ENCODE measurements at places on chromosomes 13 and 19.

DNA sequence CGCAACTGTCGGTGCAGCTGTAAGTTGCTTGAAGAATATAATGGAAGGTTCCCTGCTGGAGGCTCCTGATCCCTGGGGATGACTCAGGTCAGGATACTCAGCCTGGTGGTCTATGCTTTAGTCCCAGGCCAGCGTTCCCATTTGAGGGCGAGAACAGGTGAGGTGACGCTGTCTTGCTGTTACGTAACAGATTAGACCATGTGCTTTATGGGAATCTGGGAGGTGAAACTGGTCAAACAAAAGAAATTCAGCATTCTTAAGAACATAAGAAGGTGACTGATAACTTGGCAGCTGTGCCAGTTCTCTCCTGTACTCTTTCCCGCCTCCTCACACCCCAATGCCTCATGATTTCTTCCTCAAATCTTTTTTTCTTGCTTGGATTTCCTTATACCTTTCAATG, at the start of gene CXCL17:
TSS of gene CXCL17 (minus strand) at position 114 of the 400 bp plus-strand sequence. CDS start 114 bp downstream, outside the sequence.
- no peak for DNase-seq

DNA sequence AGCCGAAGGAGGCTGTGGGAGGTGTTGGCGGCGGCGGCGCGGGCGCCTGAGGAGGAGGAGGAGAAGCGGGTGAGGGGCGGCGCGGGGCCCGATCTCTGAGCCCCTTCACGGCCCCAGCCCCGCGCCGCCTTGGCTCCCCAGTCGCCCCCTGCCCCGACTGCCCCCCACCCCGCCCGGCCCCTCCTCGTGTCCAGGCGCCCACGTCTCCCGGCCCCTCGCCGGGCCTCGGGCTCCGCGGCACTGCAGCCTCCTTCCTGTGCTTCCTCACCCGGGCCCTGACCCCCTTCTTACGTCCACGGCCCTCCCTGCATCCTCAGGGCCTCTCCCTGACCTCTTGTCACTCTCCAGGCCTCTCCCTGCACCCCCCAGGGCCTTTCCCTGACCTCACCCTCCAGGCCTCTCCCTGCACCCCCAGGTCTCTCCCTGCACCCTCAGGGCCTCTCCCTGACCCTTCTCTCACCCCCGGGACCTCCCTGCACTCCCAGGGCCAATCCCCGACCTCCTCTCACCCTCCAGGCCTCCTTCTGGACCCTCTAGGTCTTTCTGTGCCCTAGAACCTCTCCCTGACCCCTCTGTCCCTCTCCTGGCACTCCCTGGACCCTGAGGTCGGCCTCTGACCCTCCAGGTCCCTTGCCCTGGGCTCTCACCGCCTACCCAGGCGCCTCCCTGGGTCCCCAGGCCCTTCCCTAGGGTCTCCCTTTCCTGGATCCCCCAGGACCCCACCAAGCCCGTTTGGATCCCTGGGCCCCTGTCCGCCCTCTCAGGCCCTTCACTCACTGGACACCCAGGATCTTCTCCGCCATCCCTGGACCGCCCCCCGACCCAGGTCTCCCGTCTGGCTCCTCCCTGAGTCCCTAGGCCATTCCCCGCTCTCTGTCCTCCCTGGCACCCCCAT, 460 bp downstream of the KMT5C start:
- DNase-seq: no peak

DNA sequence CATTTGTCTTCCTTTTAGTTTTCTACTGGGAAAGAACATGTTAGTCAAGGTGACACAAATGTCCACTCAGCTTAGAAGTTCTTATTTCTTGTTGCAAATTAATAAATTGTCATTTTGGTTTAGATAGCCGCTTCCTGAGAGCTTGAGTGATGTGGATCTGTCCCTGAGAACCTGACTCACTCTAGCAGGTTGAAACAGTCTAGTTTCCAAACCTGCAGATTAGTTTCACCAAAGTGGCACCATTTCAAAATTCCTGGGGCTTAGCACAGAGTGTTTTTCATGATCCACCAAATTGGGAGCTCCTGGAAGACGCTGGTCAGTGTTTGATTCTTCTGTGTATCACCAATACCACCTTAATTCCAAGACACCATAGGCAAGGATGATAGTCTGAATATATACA, 119.4 kb upstream of the TSC22D1 start:
- DNase-seq: no peak

DNA sequence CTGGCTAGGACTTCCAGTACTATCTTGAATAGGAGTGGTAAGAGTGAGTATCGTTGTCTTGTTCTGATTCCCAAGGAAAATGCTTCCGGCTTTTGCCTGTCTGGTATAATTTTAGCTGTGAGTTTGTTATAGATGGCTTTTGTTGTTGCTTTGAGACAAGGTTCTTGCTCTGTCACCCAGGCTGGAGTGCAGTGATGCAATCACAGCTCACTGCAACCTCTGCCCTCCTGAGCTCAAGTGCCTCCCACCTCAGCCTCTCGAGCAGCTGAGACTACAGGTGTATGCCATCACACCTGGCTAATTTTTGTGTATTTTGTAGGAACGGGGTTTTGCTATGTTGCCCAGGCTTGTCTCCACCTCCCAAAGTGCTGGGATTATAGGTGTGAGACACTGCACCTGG, 6.1 kb upstream of the ZNF543 start:
- DNase-seq: no peak

DNA sequence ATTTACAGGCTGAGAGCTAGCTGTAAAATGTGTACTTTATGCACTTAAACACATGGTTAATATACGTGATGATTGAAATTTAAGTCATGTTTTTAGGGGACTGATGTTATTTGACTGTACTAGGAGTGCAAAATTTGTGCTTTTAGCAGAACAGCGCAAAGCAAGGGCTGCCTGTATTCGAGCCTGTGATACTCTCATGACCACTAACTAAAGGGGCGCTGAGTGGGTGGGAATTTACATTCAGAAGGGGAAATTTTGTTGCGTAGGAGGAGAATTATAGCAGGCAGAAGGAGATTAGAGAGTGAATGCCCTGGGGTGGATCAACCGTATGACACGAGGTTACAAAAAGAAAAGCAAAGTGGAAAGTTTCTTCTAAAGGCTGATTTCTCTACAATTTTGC, 271.8 kb upstream of the HTR2A start:
- no peak for DNase-seq

DNA sequence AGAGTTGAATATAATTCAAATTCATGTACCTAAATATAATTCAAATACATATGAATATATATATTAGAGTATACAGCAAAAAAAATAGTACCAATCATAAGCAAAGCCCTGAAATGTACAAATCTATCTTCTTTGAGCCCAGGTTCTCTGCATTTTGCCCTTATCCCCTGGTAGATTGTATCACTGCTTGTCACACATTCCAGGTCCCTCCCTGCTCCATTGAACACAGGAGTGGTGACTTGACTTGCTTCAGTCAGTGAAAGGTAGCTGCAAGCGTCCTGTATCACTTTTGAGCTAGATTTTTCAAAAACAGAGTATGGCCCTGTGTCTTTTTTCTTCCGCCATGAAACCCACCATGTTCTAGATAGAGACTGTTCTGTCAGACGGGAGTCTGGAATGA, 369.4 kb downstream of the LIG4 start:
- no peak for DNase-seq

GRCh38 chr19:38815059-38816001, 2.6 kb upstream of the LGALS4 start:
- DNase-seq: no peak

GRCh38 chr13:80239571-80240255, 101.2 kb downstream of the SPRY2 start:
- DNase-seq: no peak

GRCh38 chr13:41199526-41199925, 5.2 kb upstream of the KBTBD7 start:
- DNase-seq: no peak

- DNase-seq: no peak
These were observed 38.2 kb upstream of the GJB6 start for GRCh38 chr13:20270163-20270865.

DNA sequence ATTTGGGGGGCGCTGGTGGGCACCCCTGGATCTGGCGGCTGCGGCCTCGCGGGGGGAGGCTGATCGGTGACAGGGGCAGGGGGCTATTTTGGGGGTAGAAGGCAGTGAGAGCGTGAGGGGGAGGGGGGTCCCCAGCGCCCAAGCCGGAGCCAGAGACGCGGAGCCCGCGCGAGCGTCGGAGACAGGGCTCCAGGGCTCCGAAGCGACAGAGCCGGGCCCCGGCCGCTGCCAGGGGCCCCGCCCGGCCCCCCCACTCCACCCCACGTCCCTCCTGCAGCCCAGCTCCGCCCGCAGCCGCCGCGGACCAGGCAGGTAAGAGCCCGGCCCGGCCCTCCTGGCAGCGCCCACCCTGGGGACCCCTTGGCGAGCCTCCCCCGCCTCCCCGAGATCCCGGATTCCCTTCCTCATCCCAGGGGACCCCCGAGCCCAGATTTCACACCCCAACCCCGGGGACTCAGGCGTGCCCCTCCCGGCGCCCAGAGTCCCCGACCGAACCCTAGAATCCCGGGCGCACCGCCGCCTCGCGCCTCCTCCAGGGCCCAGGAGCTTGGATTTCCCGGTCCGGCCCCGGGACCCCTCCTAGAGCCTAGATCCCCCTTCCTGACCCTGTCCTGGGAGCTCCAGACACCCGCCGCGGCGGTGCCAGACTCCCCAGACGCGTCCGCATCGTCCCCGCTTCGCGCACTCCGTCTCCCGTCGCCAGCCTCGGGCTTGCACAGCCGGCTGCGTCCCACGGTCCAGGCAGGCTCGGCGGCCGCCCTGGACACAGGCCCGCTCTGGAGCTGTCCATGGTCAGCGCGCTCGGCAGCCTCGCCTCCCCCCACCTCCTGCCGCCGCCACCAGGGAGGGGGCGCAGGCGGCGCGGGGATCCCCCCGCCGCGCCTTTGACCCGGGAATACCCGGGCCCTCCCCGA, at the start of gene PPFIA3:
TSS of gene PPFIA3 (plus strand) at position 134 of the 914 bp plus-strand sequence. CDS start 8,330 bp downstream, outside the sequence.
- no peak for DNase-seq

DNA sequence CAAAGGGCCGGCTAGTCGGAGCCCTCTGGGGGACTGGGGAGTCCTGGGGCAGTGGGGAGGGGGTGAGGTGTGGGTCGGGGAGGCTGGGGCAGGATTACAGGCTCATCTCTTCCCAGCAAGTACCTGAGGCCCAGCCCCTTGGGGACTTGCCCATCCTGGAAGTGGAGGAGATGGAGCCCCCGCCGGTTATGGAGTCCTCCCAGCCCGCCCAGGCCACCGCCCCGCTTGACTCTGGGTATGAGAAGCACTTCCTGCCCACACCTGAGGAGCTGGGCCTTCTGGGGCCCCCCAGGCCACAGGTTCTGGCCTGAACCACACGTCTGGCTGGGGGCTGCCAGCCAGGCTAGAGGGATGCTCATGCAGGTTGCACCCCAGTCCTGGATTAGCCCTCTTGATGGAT, 9.9 kb downstream of the PALM3 start:
- DNase-seq: no peak

DNA sequence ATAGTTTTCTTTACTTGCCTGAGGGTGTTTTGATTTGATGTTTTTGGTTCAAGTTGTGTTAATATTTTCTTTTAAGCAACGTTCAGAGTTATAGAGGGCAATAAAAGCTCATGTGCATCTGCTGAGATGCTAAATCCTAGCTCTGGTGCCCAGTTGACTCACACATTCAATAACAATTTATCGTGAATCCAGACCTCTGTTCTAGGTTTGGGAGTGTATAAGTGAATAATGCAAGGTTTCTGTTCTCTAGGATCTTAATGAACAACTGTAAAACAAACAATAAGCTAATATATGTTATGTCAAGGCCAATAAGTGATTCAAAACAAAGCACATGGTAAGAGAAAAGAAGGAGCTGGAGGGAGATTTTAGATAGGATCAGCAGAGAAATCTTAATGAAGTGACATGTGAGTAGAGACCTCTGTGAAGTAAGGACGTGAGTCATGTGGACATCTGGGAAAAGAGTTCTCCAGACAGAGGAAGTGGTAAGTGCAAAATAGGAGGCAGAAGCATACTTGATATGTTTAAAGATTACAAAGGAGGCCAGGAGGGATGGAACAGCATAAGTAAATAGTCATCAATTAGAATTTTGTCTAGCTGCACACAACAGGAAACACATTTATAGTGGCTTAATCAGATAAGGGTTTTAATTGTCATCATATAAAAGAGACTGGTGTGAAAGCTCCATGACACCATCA, 278.5 kb upstream of the HTR2A start:
- DNase-seq: no peak

- DNase-seq: no peak
These were observed 160.6 kb upstream of the SOX1 start for GRCh38 chr13:111906306-111906705.

DNA sequence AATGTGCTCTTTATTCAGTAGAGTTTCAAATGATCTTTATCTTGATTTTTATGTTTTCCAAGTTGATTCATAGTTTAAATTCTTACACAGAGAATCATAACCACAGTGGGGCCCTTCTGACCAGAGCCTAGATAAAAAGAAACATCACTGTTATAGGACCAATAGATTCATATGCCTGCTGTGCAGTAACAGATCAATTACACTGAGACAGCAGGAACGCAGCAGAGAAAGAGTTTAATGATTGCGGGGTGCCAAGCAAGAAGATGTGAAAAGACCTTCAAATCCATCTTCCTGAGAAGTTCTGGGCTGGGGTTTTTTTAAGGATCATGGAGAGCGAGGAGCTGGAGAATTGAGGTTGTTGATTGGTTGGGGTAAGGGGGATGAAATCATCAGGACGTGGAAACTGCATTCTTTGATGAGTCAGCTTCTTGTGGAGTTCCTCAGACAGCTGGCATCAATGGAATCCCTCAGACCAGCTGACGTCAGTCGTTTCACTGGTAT, 346.6 kb downstream of the TBC1D4 start:
- no peak for DNase-seq

GRCh38 chr19:55554741-55555152, 9.4 kb upstream of the SBK3 start:
- no peak for DNase-seq

- no peak for DNase-seq
These were observed 51.8 kb downstream of the CCDC70 start for GRCh38 chr13:51913421-51914136.

- no peak for DNase-seq
These were observed 5.4 kb upstream of the ARGLU1 start for GRCh38 chr13:106573284-106573846.

DNA sequence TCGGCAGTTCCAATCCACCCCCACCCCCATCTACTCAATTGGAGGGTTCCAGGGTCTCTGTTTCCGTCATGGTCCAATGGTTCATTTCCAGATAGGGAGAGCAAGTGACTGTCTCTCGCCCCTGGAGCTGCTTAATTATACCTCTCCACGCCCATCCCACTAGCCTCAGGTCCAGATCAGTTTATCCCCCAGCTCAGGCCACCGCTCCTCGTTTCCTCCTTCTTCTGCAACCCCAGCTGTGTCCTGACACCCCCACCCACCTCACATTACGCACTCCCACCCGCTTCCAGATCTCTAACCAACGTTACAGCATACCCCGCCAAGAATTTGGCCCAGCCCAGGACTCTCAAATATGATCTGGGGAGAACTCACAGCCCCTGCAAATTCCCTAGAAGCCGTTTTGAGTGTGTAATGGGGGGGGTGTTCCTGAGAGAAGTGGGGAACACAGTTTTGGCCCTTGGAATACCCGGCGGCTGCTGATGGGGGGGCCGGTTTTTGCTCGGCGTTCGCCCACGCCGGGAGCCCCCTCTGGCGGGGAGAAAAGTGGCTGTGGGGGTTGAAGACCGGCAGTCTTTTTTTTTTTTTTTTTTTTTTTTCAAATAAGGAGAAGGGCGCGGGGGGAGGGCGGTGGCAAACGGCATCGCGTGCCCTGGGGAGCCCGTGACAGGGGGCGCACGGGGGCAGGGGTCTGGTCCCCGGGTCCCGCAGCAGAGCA, 1.7 kb upstream of the PDE4A start:
- DNase-seq: no peak

Data from activated T-helper 1 cell treated with anti-CD3 and anti-CD28 coated beads, Interleukin-2, amount 50 U/mL, for 16 hours (primary cell).